CD4-positive, alpha-beta T cell treated with Interleukin-15 for 1 hour (primary cell): ENCODE measurements at places on chromosomes 4 and X.
A peak's percentile ranks its signal among the peaks of the same experiment; 100 is the strongest.

- DNase-seq: no peak
Observed at GRCh38 chr4:111573386-111573785, 571.9 kb upstream of the FAM241A start.

DNA sequence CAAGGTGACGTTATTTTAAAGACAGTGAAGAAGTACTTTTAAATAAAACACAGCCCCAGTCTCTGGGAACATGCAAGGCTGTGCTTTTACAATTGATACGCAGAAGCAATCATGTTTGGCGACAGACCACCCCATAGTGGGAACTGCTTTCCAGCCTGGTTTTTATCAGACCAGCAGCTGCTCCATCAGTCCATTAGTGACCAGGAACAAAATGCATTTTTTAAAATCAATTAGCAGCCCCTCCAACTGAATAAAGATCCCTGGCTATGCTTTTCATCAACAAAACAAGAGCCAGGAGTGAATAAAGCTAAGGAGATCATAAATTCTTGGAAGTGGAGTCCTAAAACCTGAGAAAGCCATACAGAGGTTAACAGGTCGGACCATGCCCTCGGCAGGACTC, 153.0 kb upstream of the TENM3 start:
- DNase-seq: no peak

DNA sequence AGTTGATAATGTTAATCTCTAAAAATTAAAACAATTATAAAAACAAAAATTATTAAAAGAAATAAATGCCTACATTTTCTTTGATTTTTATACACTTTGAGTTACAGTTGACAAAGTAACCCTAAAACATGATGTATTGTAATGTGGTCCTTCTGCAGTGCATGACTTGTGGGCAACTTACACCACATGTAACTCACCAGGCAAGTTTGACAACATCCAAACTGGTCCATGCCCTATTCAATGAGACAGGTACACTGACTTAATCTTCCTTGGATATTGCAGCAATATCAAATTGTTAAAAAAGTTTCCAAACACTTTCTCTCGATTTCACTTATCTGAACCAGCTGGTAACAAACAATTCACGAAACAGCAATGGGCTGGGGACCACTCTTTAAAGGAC, 81.5 kb downstream of the FTHL17 start:
- DNase-seq: no peak

- no peak for DNase-seq
Observed at GRCh38 chrX:137178392-137178791, 144.6 kb upstream of the GPR101 start.

- no peak for DNase-seq
Observed at GRCh38 chr4:82918091-82918490, 17.6 kb downstream of the THAP9 start.

- no peak for DNase-seq
Observed at GRCh38 chrX:154355094-154355775, 19.2 kb downstream of the FLNA start.

DNA sequence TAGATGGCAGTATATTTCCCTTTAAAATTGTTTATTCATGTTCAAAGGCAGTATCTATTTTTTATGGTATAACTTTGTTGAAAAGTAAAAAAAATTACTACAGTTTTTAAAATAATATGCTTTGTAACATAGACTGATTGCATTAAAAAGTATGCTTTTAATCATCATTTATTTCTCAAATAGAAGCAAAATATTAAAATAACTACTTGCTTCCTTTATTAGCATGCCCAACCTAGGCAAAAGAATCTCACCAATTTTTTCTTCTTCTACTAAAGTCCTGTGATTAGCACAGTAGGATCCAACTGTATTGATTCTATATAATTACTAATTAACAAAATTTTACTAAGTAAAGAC, 69.6 kb upstream of the NFKB1 start:
- no peak for DNase-seq

DNA sequence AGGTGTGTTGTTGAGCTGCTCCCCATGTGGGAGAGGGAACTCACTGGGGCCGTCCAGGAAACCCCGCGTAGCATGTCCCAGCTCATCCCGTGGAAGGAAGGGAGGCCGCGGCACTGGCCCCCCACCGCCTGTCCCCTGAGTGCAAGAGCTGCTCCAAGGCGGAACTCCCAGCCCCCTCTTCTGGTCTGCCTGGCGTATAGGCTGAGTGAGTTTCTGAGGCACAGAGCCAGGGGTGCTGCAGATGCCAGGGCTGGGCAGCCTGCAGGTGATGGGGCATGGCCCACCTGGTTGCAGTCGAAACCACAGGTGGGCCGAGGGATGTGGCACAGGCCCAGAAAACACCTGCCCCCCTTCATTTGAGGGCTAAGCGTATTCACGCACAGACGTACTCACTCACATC, 49.6 kb downstream of the ABLIM2 start:
- no peak for DNase-seq

DNA sequence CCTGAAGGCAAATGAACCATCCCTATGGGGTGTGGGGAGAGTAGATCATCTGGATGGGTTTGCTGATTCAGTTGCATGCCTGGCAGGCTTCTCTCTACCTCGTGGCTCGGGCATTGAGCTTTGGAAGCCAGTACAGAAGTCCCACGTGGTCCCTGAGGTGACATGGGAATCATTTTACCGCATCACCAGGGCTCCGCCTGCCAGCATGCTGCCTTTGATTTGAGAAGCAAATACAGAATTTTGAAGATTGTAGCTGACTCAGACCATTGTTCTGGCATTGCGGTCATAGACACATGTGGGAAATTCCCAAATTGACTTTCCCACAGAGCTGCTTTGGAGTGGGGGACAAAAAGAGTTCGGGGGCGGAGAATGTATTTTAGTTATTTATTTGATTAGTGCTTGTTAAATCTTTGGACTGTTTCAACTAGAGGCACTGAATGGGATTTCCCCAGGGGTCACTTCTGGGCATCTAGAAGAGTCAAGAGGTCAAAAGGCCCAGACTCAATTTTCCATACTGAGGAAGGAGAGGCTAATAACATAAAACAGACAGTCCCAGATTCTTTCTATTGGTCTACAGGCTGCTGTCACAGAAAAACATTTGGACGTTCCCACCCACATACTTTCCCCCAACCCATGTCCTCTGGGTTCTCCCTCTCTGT, 79.3 kb downstream of the NHSL2 start:
- DNase-seq: no peak

GRCh38 chr4:184293552-184293951, 75.9 kb upstream of the ENPP6 start:
- DNase-seq: peak; percentile 57

- DNase-seq: no peak
Observed at GRCh38 chr4:76723924-76724323, 174.0 kb downstream of the SOWAHB start.

DNA sequence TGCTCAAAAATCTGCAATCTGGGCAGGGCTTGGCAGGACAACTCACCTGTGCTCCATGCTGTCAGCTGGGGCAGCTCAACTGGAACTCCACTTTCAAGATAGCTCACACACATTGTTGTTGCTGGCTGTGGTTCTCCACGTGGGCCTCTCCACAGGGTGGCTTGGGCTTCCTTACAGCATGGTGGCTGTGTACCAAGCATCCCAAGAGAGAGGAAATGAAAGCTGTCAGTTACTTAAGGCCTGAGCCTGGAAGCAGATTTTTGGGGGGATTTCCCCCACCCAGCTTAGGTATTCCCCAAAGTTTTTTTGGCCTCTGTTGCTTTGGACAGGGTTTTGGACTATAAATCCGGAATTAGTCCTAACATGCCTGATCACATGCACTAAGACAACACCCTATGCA, 81.0 kb downstream of the BCOR start:
- DNase-seq: no peak

- DNase-seq: no peak
Observed at GRCh38 chr4:127069675-127070074, 563.1 kb upstream of the INTU start.

GRCh38 chrX:109049903-109050302, 313.5 kb upstream of the IRS4 start:
- DNase-seq: no peak

DNA sequence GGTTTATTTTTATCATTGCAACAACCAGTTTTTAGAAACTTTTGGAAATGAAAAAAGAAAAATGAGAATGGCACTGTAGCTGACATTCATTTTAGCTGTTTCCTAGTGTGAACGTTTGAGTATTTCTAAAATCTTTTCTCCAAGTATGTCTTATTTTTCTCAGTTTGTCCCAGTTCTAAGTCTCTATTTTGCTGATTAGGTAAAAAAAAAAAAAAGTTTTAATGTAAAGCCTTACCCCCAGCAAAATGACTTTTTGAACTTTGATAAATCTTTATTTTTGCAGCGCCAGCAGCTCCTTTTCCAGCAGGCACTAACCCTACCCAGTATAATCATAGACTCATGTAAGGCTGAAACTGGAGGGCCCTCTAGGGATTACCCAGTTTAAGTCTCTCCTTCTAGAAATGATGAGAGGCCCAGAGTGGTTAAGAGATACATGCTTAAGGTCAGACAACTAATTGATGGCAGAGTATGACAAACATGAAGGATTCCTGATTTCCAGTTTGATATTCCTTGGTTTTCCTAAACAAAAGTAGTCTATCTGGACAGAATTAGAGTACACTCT, 84.3 kb upstream of the SLC4A4 start:
- no peak for DNase-seq

DNA sequence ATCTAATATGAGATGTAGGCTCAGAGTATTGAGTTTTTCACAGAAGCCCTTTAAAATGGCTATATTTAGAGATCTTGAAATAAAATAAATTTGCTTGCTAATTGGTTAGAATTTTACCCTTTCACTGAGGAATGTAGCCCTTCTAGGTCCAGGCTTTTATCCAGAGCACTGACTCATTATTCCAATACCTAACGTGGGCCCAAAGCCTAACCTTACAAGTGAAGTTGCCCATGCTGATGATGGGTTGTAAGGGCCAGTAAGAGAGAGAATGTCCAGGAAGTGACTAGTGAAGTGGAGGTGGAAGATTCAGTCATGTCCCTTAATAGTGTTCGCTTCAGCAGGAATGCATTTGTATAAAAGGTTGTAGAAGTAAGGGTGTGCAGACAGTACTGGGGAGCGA, 155.9 kb downstream of the STIM2 start:
- DNase-seq: no peak

DNA sequence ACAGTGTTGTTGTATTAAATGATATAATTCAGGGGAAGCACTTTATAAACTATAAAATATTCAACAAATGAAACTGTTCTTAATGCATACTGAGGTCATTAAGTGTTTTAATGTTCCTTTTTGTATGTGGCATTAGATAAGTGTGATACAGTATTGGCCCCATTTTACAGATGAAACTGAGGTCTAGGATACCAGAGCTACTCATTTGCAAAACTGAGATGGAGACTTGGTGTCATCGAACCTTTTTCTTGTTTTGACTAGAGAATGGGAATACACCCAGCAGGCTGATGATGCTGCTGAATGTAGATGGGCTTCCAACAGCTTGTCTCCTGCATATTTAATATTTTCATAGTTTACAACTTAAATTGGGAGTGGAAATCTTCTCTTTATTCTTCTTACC, 34.6 kb downstream of the TAF1 start:
- DNase-seq: no peak

DNA sequence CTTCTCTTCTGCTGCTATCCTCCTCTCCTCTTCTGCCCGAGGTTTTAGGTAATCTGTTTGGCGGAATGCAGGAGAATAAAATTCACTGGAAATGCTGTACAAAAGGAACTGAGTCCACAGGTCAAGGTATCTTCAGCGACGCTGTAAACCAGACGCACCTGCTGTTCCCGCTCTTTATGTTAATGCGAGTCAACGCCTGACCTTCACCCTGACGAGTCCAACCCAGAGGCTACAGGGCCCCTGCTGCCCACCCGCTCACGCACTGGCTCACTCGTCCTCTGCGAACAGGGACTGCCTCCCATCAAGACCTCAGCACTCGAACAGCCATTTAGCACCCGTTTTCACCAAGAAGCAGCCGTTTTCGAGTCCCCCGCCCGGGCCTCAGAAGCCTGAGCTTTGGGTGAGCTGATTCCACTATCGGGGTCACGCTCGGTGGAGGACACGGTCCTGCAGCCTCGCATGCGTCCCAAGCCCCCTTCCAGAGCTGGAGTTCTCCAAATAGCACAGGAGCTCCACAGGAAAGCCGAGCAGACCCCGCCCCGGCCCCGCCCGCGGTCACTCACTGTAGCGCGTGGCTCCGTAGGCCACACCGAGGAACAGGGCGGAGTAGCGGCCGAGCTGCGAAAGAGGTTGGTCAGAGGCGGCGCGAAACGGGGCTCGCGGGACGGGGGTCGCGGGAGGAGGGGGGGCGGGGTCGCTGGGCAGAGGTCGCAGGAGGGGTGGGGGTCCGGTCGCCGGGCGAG, 556 bp downstream of the ATP5ME start:
- no peak for DNase-seq

DNA sequence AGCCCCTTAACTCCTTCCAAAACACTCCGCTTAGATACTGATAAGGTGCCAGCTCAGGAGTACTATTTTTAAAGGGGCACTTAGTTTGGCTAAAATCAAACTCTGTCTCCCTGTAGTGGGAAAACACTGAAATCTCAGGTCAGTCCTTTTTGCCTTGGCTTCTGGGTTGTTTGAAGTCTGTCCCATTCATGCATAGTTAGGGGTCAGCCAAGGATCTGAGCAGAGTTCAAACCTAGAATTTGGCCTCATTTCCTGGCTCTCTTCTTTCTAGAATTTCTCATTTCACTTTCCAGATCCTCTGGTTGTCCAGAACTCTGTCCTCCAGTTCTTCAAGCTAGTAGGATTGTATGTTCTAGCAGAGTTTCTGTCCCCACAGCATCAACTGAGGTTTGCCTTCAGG, 31.5 kb downstream of the NAT8L start:
- no peak for DNase-seq

- no peak for DNase-seq
Observed at GRCh38 chr4:124907881-124908280, 195.3 kb upstream of the ANKRD50 start.

DNA sequence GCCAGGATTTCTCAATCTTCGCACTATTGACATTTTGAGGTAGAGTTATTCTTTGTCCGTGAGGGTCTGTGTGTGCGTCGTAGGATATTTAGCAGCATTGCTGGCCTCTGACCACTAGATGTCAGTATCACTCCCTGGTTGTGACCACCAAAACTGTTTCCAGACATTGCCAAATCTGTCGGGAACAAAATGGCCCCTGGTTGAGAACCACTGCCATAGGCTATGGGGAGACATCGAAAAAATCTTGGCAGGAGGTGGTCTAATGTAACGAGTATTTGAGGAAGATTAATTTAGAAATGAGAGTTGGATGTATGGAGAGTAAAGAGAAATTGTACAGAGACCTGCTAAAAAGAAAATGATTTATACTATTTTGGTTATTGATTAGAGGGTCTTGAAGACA, 108.4 kb downstream of the DOCK11 start:
- DNase-seq: peak; percentile 34

DNA sequence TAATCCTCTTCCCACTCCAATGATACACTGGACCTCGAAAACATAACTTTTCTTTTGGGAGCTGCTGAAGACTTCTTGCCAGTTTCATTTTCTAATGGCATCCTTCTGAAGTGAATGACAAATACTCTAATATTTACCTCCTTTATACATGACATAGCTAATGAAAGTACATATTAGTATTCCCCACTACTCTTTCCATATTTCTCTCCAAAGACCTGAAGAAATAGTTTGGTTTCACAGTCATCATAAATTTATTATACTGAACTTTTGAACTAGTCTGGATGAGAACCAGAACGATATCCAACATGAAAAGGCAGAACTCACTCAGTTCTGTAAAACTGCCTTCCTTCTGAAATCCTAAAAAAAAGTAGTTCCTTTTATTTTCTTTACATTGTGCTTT, 139.1 kb downstream of the GPC3 start:
- no peak for DNase-seq
